ENCODE measurements at places on chromosomes 1 and 21. TPM values are rescaled to one million over a fixed set of nuclear protein-coding genes. Genes with fewer than 3 reads are reported as not detected.
A peak's percentile ranks its signal among the peaks of the same experiment; 100 is the strongest.

PHTF1 gene
- 12.6 TPM for total RNA-seq

GRCh38 chr1:70906800-70907199, 140.8 kb downstream of the PTGER3 start:
- DNase-seq: no peak

DNA sequence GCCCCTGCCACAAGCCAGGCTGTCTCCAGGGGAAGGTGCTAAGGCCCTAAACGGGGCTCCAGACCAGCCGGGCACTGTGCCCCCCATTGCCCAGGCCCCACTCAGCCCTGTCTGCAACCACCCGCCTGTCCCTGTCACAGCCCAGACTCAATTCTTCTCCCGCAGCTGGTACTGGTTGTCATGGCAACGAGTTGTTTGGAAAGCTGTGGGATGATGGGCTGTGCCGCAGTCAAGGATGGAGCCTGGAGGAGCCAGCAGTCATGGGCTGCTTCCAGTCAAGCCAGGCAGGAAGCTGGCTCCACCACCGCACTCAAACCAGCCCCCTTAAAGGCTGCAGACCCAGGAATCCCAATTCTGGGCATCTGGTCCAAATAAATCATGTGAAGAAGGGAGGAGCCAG, 4.2 kb downstream of the SPOCD1 start:
- no peak for DNase-seq

GRCh38 chr1:59146651-59147358, 150.1 kb upstream of the FGGY start:
- DNase-seq: peak; percentile 72

DNA sequence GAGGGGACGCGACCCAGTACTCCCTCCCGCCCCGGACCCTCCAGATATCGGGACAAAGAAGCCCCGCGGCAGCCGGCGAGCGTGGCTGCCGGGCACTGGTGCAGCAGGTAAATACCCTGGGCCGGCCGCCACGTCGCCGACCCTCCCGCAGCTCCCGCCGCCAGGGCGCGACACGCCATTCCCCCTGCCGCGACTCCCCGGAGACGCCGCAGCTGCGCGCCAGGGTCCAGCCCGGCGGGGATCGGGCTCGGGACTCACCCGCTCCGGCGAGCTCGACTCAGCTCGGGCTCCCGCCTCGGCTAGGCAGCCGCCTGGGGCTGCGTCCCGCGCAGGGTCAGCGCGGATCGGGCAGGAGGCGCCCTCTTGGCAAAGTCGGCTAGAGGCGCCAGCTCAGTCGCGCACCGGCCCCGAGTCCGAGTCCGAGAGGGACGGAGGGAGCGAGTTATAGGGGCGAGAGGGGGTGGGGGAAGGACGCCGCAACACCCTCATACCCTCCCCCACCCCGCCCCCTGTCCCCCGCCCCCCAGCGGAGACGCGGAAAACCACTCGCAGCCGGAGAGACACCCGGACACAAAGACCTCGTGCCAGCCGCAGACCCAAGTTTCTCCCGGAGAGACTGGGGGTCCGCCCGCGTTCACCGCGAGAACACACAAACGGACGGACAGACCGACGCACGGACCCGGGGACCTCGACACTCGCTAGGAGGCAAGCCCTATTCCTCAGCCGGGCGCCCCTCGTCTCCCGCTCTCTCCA, 985 bp downstream of the SYT6 start:
- DNase-seq: no peak

PRAMEF15 gene
- not detected for total RNA-seq

DNA sequence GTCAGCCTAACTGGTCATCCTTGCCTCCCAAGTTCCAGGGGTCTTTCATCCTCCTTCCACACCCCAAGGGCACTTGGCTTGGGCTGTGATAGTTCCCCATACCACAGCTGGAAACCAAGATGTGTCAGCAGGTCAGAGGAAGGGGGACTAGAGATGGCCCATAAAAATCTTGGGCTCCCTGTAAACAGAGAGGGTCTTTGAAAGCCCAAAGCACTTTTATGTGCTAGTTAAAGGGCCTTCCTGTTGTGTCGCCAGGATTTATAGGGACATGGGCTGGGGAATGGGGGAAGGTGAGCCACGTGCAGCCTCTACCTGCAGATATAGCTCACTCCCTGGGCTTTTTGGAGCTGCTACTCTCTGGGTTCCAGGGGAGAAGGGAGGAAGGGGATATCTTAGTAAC, 11.9 kb upstream of the UBL4B start:
- no peak for DNase-seq

- DNase-seq: no peak
These were observed 3.9 kb upstream of the KRTAP10-6 start for GRCh38 chr21:44596068-44596725.

GRCh38 chr1:84833194-84833593, 59.8 kb downstream of the LPAR3 start:
- DNase-seq: no peak

- DNase-seq: no peak
These were observed 45.2 kb downstream of the AJAP1 start for GRCh38 chr1:4699376-4700301.

RNU1-2 gene
- 3,522 TPM for total RNA-seq

DNA sequence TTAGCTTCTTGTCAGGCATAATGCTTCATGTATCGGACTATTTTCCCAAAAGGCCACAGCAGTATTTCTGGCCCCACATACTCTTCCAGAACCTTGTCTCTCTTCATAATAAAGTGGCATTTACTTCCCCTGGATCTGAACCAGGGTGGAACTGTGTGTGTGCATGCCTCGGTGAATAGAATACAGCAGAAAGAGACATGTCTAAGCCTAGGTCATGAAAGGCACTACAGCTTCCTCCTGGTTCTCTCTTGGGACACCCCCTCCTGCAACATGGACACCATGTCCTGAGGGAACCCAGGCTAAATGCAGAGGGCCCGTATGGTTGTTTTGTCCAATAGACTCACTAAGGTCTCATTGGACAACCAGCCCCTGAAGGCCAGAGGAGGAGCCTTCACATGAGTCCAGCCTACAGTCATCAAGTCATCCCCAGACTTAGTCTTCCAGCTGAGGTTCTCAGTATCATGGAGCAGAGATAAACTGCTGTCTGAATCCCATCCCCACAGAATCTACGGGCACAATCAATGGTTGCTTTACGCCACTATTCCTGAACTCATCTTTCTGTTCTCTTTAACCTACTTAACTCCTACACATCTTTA, 35.0 kb downstream of the USP24 start:
- DNase-seq: no peak

- no peak for DNase-seq
These were observed 60.2 kb downstream of the ODF2L start for GRCh38 chr1:86335916-86336315.

GRCh38 chr1:30008372-30008997, 714.9 kb downstream of the MATN1 start:
- DNase-seq: no peak

APCS gene
- total RNA-seq: not detected

- peak; percentile 89 for DNase-seq
These were observed 31.9 kb upstream of the EDN2 start for GRCh38 chr1:41516168-41517061.

GRCh38 chr1:211741116-211741515, 65.7 kb upstream of the NEK2 start:
- DNase-seq: no peak

DNA sequence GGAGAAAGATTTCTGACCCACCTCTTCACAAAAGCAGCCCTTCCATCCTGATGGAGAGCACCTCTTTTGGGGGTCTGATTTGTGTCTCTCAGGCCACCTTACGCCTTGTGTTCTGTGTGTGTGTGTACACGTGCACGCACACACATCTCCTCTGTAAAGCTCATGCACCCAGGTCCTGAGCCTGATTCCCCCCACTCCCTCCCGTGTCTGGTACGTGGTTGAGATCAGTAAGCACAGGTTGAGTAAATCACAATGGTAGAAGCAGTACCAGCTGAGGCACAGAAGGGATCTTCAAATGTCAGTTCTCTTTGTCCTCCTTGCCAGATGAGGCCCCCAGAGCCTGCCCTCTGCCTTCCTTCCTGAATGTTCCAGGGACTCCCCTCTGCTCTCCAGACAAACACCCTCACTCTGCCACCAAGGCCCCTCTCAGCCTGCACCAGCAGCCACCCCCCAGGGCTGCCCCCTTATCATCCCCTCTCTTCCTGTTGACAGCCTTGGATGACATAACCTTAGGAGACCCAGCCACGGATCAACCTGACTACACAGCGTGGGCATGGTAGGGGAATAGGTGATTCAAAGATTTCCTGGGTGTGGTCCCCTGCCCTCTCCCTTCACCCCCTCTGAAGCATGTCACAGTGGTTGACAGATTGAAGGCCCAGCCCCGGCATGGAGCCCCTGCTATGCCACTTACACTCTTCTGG, 112.8 kb downstream of the HIVEP3 start:
- no peak for DNase-seq

F11R gene
- total RNA-seq: 13.4 TPM

- DNase-seq: no peak
These were observed 6.9 kb upstream of the PRDM16 start for GRCh38 chr1:3061981-3062615.

DNA sequence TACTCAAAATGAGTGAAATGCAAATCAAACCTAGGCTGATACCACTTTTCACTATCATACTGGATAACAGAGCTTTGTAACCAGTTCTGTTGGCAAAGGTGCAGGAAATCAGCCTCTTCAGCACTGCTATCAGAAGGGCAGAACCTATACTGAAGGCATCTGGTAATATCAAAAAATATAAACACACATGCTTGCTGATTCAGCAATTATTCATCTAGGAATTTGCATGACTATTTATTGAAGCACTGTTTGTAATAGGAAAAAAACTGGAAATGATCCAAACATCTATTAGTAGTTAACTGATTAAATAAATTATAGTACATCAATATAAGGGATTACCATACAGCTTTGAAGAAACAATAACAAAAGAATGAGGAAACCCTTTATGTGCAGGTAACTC, 21.4 kb downstream of the ARHGAP29 start:
- no peak for DNase-seq

NDUFS5 gene
- 1,697 TPM for total RNA-seq

- DNase-seq: no peak
These were observed 9.5 kb downstream of the MR1 start for GRCh38 chr1:181043025-181043888.

RSPH1 gene
- not detected for total RNA-seq

DNA sequence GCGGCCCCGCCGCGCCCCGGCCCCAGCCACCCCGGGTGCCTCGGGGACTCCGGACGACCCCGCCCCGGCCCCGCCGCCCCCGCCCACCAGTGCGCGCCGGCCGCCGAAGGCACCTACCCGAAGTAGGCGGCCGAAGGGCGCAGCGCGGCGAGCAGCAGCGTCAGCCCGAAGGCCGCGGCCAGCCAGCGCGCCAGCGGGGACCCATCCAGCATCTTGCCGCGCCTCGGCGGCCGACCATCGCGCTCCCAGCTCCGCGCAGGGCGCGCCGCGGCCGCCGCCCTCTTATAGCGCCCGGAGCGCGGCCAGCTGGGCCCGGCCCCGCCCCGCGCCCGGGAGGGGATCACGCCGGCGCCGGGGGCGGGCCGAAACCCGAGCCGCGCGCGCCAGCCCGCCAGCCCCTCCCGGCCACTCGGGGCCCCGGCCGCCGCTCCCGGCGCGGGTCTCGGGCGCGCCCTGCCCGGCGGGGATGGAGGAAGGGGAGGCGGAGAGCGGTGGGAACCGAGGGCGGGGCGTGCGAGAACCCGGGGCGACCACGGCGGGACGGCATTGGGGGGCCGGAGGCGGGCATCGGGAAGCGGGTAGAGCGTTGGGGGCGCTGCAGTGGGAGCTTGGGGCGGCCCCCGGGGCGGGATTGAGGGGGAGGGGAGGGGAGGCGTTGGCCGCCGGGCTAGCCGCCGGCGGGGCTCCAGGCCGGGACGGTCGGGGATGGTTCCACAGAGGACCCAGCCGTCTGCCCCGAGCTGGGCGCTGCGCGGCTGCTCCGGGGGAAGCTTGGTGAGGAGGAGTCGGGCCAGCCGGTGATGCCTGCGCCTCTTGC, at the start of gene WNT9A:
Gene WNT9A (minus strand): TSS at position 257 of the 817 bp plus-strand sequence. CDS start 45 bp downstream, at position 212.
- DNase-seq: peak; percentile 59

GRCh38 chr1:153598309-153599172, 14.4 kb downstream of the S100A16 start:
- DNase-seq: no peak

- DNase-seq: no peak
These were observed 123.2 kb upstream of the CD34 start for GRCh38 chr1:208034135-208034534.

DNA sequence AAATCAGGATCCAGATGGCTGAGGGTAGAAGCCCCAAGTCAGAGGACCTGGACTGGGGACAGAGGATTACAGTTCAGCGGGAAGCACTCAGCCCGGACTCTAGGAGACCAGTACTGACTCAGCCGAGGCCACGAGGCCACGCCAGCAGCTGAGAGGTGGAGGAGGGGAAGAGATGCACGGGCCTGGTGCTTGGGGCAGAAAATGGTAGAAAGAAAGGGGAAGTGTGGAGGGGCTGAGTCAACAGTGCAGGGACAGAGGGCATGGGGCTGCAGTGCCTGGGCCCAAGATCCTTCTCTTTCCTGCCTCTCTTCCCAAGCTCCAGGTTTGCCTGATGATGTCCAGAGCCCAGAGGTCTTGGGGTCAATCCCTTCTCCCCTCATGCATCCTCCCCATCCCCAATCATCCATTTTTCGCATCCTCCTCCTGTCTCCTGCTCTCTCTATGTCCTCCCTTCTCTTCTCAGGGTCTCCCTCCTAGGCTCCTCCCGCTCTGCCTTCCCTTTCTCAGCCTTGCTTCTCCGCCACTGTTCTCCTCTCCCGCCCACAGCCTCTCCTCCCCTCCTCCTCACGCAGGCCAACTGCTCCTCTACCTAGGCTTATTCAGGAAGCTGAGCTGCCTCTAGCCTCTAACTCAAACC, 7.7 kb downstream of the ARHGEF2 start:
- peak; percentile 72 for DNase-seq

DNA sequence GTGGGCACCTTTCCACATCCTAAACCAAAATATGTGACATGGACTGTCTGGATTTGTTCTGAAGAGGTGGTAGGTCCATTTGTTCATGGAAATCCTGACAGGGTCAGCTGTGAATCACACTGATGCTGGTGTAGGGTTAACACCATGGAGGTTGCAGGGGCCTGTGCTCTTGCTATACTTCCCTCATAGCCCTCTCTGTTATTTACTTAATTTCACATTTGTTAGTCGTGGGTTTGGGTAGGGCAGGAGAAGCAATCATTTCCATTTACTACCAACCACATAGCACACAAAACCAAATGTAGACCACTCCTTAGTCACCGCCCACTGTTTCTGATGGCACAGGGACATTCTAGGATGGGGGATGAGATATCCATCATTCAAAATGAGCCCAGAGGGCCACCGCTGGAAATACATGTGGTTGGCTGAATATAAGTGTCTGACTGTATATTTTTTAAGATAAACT, 61.8 kb upstream of the POU2F1 start:
- DNase-seq: no peak

- DNase-seq: no peak
These were observed 546.2 kb upstream of the ADGRL2 start for GRCh38 chr1:81254560-81254959.

PTPN22 gene
- total RNA-seq: 0.82 TPM

GRCh38 chr1:187383366-187383765, 554.6 kb downstream of the PLA2G4A start:
- no peak for DNase-seq

- no peak for DNase-seq
These were observed 286.9 kb upstream of the RUNX1 start for GRCh38 chr21:35335951-35336446.

Data from heart left ventricle (tissue), 16 donors.